ENCODE measurements at places on chromosomes 13 and 19.

GRCh38 chr19:48745208-48745995, 1.3 kb downstream of the IZUMO1 start:
- DNase-seq, result no peak

- DNase-seq, result no peak
Measured at GRCh38 chr19:8046569-8047165, 5.9 kb upstream of the CCL25 start.

- no peak for DNase-seq
Measured at GRCh38 chr13:93660391-93661063, 433.9 kb downstream of the GPC6 start.

GRCh38 chr13:114082849-114083645, 49.4 kb downstream of the RASA3 start:
- no peak for DNase-seq

GRCh38 chr13:27968316-27969081, 616 bp downstream of the CDX2 start:
- no peak for DNase-seq

GRCh38 chr13:67841071-67841470, 610.9 kb upstream of the PCDH9 start:
- DNase-seq, result no peak

DNA sequence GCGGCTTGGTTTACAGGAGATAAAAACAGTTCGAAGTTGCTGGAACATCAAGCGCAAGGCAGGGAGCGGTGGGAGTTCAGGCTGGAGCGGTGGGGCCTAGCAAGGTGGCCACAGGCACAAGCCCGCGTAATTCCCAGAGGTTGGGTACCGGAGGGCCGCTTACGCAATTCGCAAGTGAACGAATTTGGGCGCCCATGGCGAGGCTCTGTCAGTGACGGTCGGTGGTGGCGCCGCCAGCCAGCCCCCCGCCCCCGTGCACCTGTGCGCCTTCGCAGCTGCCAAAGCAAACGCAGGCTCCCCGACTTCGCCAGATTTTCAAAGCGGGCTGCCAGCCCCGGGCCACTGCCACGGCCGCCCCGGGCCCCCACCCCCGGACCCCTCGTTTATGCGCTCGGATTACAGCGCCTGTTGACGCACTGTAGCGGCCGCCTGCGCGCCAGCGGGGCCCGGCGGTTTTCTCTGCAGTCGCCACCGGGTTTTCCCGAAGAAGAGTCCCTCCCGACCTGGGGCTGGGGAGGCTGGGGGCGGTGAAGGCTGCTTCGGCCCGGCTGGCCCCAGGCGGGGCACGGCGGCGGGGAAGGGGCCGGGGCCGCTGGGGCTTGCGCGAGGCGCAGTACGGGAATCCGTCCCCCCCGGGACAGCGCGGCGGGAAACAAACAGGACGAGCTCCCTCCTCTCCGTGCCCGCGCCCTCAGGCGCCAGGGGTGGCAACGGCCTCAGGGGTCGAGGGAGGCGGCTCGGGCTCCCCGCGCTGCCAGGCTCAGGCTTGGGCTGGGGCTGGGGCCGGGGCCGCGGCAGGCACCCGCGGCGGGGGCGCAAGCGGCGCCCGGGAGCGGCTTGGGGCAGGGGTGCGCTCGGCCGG, 709 bp downstream of the N4BP2L1 start:
- no peak for DNase-seq

DNA sequence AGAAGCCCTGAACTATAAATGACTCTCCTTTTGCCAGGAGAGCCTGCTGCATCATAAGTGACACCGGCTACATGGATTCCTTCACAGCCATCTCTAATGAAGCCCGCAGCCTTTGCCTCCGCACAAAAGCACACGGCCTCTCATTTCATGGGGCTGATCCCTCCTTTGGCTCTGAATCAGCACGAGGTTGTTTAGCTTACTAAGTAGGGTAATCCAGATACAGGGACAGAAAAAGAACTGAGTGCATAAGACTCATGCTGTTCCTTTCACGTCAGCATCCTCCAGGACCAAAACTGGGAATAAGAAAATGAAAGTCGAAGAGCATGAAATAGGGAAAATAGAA, 136.3 kb downstream of the DCT start:
- DNase-seq, result no peak

- DNase-seq, result no peak
Measured at GRCh38 chr19:38691938-38692457, 44.5 kb downstream of the ACTN4 start.

- DNase-seq, result no peak
Measured at GRCh38 chr19:30391052-30391451, 18.9 kb downstream of the ZNF536 start.

DNA sequence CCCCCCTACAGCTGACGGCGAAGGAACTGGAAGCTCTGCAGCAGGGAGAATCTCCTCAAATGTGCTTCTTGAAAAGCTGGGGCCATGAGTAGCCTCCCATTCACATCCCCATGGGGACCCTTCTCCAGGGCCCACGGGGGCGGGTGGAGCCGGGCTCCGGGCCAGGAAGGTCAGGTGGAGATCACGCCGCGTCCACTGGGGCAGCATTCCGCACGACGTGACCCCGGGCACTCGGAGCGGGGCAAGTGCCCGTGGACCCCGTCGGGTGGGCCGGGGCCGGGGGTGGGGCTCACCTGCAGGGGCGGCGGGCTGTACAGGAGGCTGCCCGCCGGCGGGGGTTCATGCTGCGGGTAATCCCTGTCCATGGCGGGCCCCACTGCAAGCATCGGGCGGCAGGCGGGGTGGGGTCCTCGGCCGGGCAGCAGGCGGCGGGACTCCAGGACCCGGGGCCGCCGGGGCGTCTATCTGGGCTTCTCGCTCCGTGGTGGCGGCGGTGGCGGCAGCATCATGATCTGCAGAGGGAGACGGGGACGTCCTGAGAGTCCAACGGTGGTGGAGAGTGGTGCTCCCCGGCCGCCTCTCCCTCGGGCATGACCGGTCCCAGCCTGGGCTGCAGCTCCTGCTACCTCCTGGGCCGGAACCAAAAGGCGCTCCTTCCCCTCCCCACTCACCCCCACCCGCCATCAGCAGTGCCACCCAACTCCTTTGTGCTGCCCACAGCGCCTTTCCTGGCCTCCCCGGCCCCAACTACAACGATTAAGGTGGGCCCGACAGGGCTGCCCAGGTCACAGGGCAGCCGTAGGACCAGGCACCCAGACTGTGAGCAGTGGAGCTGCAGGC, 20.0 kb downstream of the SBNO2 start:
- DNase-seq, result no peak

GRCh38 chr19:10899151-10899653, 27.8 kb downstream of the CARM1 start:
- no peak for DNase-seq

GRCh38 chr19:49117677-49118564, 1.0 kb downstream of the C19orf73 start:
- DNase-seq, result no peak

GRCh38 chr19:3411636-3412035, 45.3 kb downstream of the NFIC start:
- no peak for DNase-seq

DNA sequence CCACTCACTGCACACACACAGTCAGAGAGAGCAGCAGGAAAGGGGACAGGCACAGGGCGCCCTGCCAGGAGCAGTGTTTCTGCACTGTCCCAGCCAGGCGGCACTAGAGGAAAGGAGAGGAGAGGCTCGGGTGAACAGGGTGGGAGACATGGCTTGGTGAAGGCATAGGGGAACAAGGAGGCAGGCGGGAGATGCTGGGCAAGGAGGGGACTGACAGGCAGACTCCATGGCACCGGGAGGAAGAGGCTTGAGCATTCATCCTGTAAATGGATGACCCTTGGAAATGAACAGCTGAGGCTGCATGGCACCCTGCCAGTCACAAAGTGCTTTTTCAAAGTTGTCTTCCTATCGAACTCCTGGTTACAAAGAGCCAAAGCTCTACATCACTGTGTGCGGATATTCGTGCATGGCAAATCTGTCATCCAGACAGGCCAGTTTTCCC, 22.4 kb downstream of the MED26 start:
- DNase-seq, result no peak

DNA sequence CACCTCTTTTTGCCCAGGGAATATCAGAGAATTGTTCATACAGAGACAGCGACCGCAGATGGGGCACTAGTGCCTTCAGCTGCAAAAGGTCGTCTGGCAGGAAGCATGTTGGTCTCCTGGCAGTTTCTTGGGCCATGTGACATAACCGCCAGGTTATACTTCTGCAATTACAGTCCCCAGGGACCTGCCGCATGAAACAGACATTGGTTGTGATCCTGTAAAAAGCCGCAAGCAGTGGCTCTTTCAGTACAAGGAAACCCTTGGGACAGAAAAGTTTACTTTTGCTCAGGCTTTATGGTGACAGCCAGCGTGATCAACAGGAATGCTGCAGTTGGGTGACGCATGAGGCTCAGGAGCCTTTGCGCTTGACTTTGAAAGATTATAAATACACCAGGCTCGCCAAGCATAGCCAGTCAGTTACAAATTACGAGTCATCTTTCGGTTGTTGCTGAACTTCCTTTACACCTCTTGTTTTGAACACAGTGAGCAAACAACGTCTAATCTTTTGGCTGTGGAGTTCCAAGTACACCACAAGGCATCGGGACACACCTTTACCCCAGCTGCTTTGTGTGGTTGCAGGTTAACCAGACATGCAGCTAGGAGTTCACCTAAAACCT, 50.5 kb upstream of the UBE2L5 start:
- DNase-seq, result no peak
